ENCODE measurements at places on chromosomes 6 and 20.

DNA sequence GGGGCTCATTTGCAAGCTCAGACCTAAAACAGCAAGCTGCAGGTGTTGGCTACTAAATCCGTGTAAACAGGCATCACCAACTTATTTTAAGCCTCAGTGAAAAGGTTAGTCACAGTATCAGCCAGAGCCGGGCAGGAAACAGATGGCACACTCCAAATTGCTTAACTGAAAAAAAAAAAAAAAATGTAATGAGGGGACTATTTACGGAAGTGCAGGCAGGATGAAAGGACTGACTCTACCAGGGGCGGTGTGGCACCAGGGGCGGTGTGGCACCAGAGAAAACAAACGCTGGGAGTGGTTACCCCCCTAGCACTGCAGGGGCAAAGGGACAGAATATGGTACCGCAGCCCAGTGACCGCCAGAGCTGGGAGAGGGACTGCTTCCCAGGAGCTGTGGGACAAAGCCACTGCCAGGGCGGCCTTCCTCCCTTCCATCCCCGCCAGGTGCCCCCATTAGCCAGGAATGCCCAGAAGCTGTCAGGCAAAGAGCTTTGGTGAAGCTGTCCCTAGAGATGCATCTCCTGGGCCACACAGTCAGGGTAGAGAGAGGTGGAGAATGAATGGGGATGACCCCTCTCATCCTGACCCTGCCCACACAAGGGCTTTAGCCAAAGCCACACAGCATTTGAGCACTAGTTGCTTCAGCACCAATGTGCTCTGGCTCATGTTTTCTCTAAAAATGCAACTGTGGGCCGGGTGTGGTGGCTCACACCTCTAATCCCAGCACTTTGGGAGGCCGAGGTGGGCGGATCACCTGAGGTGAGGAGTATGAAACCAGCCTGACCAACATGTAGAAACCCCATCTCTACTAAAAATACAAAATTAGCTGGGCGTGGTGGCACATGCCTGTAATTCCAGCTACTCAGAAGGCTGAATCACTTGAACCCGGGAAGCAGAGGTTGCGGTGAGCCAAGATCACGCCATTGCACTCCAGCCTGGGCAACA lies 39.6 kb upstream of the GFOD1 start:
- no peak for DNase-seq

- peak; percentile 76 for DNase-seq
These were observed 25.3 kb upstream of the TOP1 start for GRCh38 chr20:41003143-41003935.

GRCh38 chr6:26473758-26474438 lies 16.1 kb downstream of the BTN2A1 start:
- peak; percentile 84 for DNase-seq

GRCh38 chr6:6046716-6047115 lies 40.0 kb upstream of the NRN1 start:
- no peak for DNase-seq

- DNase-seq, result peak; percentile 3
These were observed 29.5 kb upstream of the LYRM2 start for GRCh38 chr6:89667872-89668556.

DNA sequence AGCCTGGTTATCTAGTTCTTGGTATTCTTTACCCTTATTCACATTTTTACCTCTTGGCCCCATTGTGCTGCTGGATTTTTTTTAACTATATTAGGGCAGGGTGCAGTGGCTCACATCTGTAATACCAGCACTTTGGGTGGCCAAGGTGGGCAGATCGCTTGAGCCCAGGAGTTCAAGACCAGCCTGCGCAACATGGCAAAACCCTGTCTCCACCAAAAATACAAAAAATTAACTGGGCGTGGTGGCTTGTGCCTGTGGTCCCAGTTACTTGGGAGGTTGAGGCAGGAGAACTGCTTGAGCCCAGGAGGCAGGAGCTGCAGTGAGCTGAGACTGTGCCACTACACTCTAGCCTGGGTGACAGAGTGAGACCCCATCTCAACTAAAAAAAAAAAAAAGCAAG lies 12.2 kb upstream of the TAF8 start:
- no peak for DNase-seq

DNA sequence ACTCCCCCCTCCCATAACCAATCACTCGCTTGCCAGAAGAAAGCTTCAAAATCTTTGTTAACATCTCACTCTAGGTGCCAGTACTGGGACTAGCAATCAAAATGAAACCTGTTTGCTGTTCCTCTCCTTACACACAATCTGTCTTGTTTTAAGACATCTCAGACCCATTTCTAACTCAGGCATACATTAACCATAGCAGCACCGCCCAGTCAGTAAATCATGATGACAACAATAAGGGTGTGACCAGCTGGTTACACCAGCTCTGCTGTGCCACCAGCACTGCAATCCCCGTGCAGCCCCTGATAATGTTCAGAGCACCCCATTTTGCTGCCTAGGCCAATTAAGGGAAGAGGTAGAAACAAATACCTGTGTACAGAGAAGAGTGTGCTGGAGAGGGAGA lies 185.2 kb upstream of the TAB2 start:
- no peak for DNase-seq

GRCh38 chr6:13295576-13295975 lies 32.8 kb downstream of the TBC1D7 start:
- no peak for DNase-seq

DNA sequence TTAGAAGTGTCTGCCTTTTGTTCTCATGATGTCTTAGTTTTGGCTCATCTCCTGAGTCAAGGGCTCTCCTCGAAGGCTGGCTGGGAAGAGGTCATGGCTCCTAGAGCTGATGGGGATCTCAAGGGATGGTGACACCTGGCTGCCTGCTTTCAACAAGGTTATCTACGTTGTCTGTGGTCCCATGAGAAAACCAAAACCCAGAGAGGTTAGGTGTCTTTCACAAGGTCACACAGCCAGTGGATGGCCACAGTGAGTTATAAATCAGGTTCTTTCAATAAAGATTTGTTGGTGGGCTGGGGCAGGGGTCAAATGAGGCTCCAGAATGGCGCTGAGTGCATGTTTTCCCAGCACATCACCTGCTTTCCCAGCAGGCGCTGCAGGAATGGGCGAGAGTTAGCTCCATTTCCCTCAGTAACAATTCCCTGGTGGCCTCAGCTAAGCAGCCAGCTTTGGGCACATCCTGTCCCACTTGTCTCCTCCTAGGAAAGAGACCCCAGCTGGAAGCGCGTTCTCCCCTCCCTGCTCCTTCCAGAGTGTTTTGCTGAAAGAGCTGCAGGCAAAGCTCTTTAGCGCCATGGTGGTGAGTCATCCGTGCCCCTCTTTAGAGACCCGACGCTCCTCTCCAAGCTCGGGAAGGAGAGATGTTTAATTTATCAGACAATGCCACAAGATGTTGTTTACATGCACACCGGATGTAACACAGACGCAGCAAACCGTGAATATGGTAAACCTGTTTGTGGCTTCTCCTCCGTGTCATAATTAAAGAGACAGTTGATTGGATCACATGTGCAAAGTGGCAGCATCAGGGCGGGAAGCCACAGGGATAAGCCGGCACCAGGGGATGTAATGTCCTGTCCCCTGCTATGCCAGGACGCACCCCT lies 109.7 kb downstream of the LRFN2 start:
- no peak for DNase-seq

GRCh38 chr6:165662749-165663376 lies at the start of gene PDE10A:
Gene PDE10A, minus strand, starts transcription at chr6:165663241. Its CDS starts 430 bp downstream, at chr6:165662811.
- no peak for DNase-seq

DNA sequence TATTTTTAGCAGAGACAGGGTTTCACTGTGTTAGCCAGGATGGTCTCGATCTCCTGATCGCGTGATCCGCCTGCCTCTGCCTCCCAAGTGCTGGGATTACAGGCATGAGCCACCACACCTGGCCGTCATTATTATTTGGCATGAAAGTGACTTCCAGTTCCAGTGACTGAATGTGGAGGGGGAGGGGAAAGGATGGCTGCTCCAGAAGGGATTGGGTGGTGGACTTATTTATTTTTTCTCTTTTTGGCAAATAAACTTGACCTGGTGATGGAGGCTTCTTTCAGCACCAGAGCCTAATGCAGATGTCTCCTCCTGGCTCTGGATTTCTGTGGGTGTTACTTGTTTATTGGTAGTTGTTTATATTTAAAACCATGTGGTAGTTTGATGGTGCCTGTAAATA lies 16.9 kb upstream of the SLC22A23 start:
- DNase-seq, result no peak

- no peak for DNase-seq
These were observed 49.8 kb downstream of the CPXM1 start for GRCh38 chr20:2750491-2751251.

DNA sequence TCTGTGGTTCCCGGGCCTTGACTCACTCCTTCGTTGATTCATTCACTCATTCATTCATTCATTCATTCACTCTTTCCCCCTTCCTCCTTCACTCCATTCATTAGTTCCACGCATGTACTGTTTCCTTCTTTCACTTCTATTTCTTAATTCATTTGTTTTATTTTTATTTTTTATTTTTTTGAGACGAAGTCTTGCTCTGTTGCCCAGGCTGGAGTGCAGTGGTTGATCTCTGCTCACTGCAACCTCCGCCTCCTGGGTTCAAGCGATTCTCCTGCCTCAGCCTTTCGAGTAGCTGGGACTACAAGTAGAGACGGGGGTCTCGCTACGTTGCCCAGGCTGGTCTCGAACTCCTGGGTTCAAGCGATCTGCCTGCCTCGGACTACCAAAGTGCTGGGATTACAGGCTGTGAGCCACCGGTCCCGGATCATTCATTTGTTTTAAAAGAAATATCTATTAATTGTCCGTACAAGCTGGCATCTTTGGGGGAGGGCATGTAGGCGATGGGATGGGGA lies 427 bp upstream of the NFKBIE start:
- DNase-seq, result no peak

DNA sequence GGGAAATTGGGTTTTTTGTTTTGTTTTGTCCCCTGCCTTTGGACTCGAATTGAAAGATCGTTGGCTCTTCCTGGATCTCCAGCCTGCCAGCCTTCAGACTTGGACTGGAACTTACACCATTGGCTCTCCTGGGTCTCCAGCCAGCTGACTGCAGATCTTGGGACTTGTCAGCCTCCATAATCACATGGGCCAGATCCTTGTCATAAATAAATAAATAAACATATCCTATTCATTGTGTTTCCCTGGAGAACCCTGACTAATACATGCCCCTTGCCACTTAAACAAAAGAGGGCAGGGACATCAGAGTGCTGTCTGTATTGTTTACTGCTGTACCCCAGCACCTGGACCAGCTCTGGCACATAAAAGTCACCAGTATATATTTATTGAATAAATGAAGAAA lies 101.5 kb downstream of the CAP2 start:
- DNase-seq, result no peak

DNA sequence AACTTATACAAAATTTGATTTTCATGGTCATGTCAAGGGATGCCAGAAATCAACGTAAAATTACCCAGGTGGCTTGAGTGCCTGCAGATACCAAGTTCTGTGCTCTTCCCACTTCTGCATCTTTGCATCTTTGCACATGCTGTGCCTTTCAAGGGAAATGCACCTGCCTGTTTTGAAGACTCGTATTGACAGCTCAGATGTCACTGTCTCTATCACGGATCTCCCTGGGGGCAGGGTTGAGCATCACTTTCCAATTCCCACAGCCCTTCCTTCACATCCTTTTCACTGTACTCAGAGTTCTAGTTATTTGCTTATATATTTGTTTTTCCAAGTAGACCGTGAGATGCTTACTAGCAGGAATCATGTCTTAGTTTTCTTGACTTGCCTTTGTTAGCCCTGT lies 274.2 kb downstream of the CDH26 start:
- no peak for DNase-seq

DNA sequence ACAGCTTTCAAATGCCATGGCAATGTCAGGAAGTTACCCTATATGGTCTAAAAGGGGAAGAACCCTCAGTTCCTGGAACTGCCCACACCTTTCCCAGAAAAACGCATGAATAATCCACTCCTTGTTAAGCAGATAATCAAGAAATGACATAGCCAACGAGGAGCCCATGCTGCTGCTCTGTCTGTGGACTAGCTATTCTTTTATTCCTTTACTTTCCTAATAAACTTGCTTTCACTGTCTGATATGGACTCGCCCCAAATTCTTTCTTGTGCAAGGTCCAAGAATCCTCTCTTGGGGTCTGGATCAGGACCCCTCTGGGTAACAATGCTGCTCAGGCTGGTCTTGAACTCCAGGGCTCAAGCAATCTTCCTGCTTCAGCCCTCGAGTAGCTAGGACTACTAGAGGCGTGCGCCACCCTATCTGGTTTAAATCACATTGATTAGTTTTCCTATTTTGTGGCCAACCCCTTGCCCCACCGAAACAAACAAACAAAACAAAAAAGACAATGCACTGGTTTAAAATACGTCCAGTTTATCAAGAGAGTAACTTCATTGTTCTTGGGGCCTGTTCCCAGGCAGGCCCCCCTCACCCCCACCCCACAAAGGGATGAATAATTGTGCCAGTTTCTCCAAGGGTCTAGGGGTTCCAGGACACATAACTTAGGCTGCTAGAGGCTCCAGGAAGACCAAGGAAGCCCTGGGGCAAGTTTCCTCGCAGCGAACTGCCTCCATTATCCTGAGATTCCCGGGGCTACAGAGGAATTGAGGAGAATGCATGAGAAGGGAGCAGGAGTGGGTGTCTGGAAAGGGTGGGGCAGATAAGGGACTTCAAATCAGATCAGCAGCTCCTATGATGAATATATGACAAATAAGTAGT lies 10.1 kb upstream of the AKAP12 start:
- DNase-seq, result no peak

DNA sequence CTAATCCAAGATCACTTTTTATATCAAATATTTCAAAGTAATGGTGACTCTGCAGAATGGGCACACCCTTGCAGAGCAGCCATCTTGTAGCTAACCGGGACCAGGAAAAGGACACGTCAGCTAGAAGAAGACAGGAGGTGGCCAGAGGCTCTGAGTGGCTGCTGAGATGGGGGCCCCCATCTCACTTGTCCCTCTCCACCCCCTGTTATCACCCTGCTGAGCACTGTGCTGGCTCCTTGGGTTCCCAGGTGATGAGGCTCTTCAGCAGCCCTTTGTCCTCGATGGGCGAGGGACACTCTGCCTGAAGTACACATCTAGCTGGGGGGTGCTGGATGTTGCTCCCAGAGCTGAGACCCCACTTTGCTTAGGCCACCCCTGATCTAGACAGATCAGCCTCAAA lies 126.3 kb downstream of the UST start:
- DNase-seq, result no peak

GRCh38 chr6:160788806-160789205 lies 86.8 kb downstream of the PLG start:
- DNase-seq, result no peak

GRCh38 chr20:49287555-49288249 lies 9.8 kb upstream of the ZNFX1 start:
- DNase-seq, result no peak

GRCh38 chr6:81126150-81126549 lies 626.3 kb downstream of the TENT5A start:
- DNase-seq, result no peak

DNA sequence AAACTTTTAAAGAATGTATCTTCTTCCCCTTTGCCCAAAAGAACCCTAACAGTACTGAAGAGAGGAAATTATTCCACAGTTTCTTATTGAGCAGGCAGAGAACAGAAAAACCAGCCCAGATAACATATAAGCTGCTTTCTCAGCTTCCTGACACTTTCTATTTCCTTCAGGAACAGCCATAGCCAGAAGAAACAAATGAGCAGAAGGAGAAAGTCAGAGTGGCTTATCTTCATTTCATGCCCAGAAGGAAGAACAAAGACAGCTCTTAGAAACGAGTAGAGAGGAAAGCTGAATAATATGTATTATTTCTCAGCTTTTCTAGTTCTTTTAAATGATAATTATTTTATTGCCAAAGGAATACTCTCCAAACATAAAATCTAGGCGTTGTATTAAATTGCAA lies 793.7 kb downstream of the GRIK2 start:
- DNase-seq, result no peak
